ENCODE measurements at places on chromosomes 3 and 15.

GRCh38 chr3:48042071-48042760 is 26.0 kb upstream of the MAP4 start:
- DNase-seq = no peak

GRCh38 chr3:138011722-138012121 is 1.8 kb downstream of the CLDN18 start:
- no peak for DNase-seq

DNA sequence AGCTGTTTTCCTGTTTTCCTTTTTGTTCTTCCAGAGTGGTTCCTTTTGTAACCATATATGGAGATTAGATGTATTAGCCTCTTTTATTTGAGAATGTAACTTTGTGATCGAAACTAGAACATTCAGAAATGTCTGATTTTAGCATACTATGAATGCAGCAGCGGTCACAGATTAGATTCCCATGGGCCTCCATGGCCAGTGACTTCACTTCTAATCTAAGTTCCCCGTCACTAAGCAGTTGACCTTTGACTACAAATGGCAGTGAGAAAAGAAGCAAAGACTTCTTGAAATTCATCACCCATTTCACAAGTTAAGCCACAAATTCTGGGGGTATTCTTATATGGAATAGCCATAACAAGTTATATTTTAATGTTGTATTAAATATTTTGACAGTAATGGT is 114.6 kb upstream of the FLNB start:
- DNase-seq = no peak

GRCh38 chr3:111592936-111593335 is 2.2 kb downstream of the ZBED2 start:
- DNase-seq = no peak

- DNase-seq = no peak
Observed at GRCh38 chr15:81327516-81327915, 3.6 kb upstream of the STARD5 start.

DNA sequence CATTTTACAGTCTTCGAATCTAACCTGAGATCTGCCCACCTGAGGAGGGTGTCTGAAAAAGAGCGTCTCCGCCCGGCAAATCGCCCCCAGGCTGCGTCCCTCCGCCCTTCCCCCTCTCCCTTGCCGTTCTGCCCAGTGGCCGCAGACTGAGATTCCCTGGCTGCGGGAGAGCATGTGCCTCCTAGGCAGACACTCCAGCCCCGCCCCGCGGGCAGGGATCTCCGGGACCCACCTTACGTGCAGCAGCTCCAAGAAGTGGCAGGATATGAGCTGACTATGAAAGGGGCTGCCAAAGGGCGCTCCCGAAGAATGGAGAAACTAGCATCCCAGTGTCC is 2.7 kb upstream of the WNT5A start:
- DNase-seq = no peak

- no peak for DNase-seq
Observed at GRCh38 chr15:48467801-48468200, 136.6 kb downstream of the DUT start.

- DNase-seq = no peak
Observed at GRCh38 chr3:50405249-50405648, 45.9 kb upstream of the TMEM115 start.

- no peak for DNase-seq
Observed at GRCh38 chr3:57158325-57158724, 6.8 kb downstream of the IL17RD start.

- DNase-seq = peak; percentile 46
Observed at GRCh38 chr3:180802837-180803236, 109.6 kb upstream of the FXR1 start.

GRCh38 chr3:107710851-107711250 is 188.1 kb downstream of the BBX start:
- DNase-seq = no peak

DNA sequence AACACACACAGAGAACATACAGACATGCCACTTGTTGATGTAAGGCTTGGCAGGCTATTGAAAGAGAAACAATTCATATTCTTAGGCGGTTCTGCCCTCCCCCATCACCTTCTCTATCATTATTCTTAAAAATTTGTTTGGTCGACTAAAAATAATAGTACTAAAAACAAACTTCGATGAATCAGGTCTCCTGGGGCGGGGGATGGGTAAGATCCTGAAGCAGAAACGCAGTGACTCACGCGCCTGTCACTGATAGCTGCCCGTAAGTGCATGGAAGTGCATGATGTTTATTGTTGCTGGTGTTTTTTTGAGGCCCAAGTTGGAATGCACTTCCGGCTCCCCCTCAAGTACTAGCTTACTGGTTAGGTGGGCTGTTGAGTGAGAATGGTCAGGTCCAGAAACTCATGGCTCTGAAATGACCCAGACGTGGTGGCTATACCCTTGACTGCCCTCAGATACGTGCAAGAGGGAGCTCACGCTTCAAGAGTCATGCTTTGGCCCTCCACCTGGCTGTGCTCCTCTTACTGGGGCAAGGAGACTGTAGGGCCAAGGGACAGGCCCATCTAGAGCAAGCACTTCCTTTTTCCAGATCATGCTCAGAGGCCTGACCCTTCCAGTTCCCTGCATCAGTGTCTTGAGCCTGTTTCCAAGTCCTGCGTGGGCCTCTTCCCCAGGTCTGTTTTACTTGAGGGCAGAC is 10.9 kb downstream of the SMAD3 start:
- DNase-seq = no peak

DNA sequence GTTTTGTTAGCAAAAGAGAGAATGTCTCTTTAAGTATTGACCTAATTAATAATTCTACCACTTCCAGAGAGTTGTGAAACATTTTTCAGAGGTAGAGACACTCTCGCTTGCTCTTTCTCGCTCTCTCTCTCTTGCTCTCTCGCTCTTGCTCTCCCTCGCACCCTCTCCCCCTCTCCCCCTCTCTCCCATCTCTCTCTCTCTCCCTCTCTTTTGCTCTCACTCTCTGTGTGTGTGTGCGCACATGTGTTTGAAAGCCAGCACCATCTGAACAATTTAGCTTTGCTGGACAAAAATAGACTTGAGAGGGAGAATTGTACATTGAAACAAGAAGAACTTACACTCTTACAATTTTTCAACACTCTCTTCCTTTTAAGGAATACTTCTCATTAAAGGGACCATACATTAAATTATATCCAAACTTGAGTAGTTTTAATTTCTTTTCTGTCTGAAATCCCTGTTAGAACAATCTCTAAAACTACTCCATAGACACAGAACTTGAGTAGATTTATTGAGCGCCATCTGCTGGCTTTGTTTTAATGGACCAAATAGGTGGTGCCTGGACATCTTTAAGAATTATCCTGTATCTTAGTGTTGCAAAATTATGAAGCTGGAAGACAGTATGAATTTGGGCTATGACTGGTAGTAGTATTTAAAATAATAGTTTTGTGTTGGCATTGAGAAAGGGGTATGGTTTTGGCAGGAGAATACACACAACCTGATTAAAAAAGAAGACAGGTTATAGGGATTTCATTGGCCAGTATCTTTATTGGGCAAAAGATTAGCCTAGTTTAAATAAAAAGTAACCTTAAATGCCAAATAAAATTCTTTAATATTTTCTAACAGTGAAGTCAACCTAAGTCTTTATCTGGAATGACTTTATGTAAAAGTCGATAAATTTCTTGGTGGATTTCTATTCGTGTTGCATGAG is 124.6 kb downstream of the AKAP13 start:
- DNase-seq = peak; percentile 20

All from NCI-H1694 treated with DMSO at 0.1 percent for 48 hours (cell line).